Left lung (tissue), 14 donors: ENCODE measurements at places on chromosomes 4 and X. TPM values are rescaled to one million over a fixed set of nuclear protein-coding genes. Genes with fewer than 3 reads are reported as not detected.

DNA sequence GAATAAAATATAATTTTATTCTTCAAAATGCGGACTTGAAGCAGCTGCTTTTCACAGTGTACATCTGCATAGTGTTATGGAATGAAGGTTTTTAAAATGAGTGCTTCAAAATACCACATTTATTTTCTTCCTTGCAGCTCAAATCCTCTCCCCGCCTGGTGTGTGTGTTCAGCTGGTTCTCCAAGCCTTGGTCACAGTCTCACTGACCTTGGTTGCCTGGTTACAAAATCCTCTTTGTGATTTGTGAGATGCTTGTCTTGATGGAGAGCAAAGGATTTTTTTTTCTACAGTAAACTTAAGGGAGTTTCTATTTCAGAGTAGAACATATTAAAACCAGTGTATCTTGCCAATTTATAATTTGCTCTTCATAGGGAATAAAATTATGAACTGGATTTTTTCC, 139.2 kb downstream of the PCDH18 start:
- no peaks in the 10 kb centered on the region for H3K4me1 ChIP-seq
- DNase-seq: no peak
- H3K27ac ChIP-seq: no peak overlapping the region
- no peak overlapping the region for H3K4me3 ChIP-seq

DNA sequence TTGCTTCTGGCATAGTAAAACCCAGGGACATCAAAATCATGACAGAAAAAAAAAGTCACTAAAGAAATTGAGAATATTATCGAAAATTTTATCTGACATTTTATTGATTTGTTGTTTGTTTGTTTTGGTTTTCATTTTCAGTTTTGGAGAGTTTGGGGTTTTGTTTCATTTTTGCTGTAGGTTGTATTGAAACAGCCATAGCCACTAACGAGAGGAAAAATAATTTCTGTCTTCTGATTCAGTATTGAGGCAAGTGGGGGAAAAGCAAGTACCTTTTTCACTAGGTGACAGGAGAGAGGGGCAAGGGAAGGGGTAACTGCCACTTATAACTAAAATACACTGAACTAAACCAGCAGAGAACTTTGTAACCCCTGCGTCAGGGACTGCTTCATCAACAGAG, 392.8 kb upstream of the NDST3 start:
- H3K36me3 ChIP-seq: no peaks in the 10 kb centered on the region
- no peaks in the 10 kb centered on the region for H3K4me1 ChIP-seq
- no peak overlapping the region for H3K4me3 ChIP-seq
- H3K27me3 ChIP-seq: no peaks in the 10 kb centered on the region
- no peak overlapping the region for H3K27ac ChIP-seq
- DNase-seq: no peak

GRCh38 chr4:161097821-161098220, 1066.0 kb downstream of the FSTL5 start:
- no peak overlapping the region for H3K27ac ChIP-seq
- no peak for DNase-seq
- H3K4me1 ChIP-seq: no peaks in the 10 kb centered on the region
- no peaks in the 10 kb centered on the region for H3K36me3 ChIP-seq
- H3K4me3 ChIP-seq: no peak overlapping the region
- no peaks in the 10 kb centered on the region for H3K27me3 ChIP-seq

The PPARGC1A gene
- 9.2 TPM for total RNA-seq

The SMPX gene
- not detected for total RNA-seq

The MAGEA12 gene
- total RNA-seq: not detected

DNA sequence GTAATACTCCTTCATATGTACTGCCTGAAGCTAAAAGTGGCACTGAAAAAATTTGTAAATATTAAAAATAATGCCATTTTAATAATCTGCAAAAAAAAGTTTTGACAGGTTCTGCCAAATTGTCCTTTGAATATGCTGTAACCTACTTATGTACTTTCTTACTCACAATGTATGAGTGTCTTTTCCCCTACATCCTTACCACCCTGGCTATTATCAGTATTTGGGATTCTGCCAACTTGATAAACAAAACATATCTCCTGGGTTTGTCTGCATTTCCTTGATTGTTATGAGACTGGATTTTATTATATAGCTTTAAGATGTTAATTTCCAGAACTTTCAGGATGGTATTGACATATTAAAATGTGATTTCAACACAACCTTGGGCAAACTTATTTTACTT, 187.9 kb downstream of the CHM start:
- no peak for DNase-seq
- peaks cover 10% of the 10 kb centered on the region for H3K36me3 ChIP-seq
- no peaks in the 10 kb centered on the region for H3K4me1 ChIP-seq
- H3K4me3 ChIP-seq: no peak overlapping the region
- H3K27me3 ChIP-seq: no peaks in the 10 kb centered on the region

The MAGEA8 gene
- not detected for total RNA-seq

DNA sequence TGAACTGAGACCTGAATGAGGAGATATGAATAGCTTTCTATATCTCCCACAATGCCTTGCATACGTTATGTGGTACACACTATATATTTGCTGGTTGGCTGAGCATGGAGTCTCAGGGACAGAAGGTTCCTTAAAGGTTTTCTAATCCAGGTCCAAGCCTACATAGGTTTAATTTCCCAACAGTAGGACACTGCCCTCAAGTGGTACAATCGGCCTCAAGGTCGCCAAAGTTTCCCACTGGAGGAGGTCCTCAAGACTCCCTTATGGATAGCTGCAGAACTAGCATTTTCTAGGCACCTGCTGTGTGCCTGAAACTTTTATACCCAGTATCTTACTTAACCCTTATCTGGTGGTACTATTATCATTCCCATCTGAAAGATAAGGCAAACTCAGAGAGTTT, 21.0 kb upstream of the EFNB1 start:
- no peaks in the 10 kb centered on the region for H3K27me3 ChIP-seq
- H3K27ac ChIP-seq: no peak overlapping the region
- H3K4me1 ChIP-seq: no peaks in the 10 kb centered on the region
- no peak overlapping the region for H3K4me3 ChIP-seq
- no peaks in the 10 kb centered on the region for H3K36me3 ChIP-seq
- DNase-seq: no peak

- DNase-seq: no peak
- H3K4me3 ChIP-seq: no peak overlapping the region
- no peaks in the 10 kb centered on the region for H3K36me3 ChIP-seq
- no peaks in the 10 kb centered on the region for H3K4me1 ChIP-seq
- H3K27me3 ChIP-seq: no peaks in the 10 kb centered on the region
- H3K27ac ChIP-seq: no peak overlapping the region
Observed at GRCh38 chr4:109323348-109323747, 20.9 kb upstream of the COL25A1 start.

DNA sequence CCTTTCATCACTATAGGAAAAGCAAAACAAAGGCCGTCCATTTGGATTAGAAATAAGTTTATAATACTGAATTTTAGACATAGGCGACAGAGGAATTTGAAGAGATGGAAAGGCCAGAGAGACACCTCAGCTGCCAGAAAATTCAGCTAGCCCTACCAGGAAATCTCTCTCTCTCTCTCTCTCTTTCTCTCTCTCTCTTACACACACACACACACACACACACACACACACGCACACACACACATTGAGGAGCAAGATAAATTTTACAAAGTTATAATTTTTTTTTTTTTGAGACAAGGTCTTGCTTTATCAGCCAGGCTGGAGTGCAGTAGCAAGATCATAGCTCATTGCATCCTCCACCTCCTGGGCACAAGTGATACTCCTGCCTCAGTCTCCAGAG, 1.4 kb downstream of the XK start:
- no peak overlapping the region for H3K27ac ChIP-seq
- H3K36me3 ChIP-seq: no peaks in the 10 kb centered on the region
- no peak for DNase-seq
- no peak overlapping the region for H3K4me3 ChIP-seq
- H3K4me1 ChIP-seq: no peaks in the 10 kb centered on the region

- H3K4me3 ChIP-seq: no peak overlapping the region
- H3K36me3 ChIP-seq: no peaks in the 10 kb centered on the region
- no peak overlapping the region for H3K27ac ChIP-seq
Observed at GRCh38 chr4:25925486-25926201, 11.6 kb downstream of the SMIM20 start.

The SNX25 gene
- 122 TPM for total RNA-seq

GRCh38 chr4:126144543-126145237, 829.9 kb downstream of the FAT4 start:
- DNase-seq: no peak
- no peaks in the 10 kb centered on the region for H3K4me1 ChIP-seq
- H3K36me3 ChIP-seq: no peaks in the 10 kb centered on the region
- H3K27ac ChIP-seq: no peak overlapping the region
- no peaks in the 10 kb centered on the region for H3K27me3 ChIP-seq

GRCh38 chrX:100695991-100696390, 35.9 kb downstream of the SYTL4 start:
- H3K4me1 ChIP-seq: no peaks in the 10 kb centered on the region
- DNase-seq: no peak
- no peaks in the 10 kb centered on the region for H3K27me3 ChIP-seq
- H3K36me3 ChIP-seq: no peaks in the 10 kb centered on the region
- no peak overlapping the region for H3K4me3 ChIP-seq

- H3K27me3 ChIP-seq: no peaks in the 10 kb centered on the region
- no peak overlapping the region for H3K4me3 ChIP-seq
- no peaks in the 10 kb centered on the region for H3K4me1 ChIP-seq
- no peaks in the 10 kb centered on the region for H3K36me3 ChIP-seq
- no peak overlapping the region for H3K27ac ChIP-seq
Observed at GRCh38 chrX:136273986-136274385, 22.8 kb upstream of the MAP7D3 start.

DNA sequence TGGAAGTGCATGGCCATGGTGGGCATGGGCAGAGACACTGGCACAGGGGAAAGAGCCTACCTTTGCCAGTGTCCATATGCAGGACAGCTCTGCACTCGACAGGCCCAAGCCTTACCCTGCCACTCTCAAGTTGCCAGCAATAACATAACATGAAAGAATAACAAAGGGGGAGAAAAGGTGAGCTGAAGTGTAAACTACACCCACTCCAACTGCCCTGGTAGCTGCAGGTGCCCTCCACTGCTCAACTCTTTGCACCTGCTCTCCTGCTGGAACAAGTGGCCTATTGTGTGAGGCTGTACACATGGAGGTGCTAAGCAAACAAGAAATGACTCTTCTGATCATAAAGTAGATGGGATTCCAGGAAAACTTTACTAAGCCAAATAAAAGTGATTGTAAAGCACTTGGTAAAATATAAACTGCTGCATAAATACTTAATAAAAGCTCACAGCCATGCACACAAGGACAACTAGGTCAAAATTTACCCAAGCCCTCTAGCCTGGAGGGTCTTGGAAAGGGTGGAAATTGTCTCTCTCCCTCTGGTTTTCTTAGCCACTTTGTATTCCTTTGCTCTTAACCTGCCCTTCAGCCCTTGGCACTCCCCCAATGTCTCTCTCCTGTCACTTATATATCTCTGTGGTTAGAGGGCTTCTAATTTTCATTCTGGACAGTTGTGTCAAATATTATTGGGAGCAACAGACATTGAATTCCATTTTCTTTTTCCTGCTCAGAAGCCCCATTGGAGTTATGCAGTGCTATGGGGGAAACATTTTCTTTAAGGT, 261.2 kb upstream of the GPC4 start:
- H3K27me3 ChIP-seq: no peaks in the 10 kb centered on the region
- no peaks in the 10 kb centered on the region for H3K36me3 ChIP-seq
- H3K4me3 ChIP-seq: no peak overlapping the region
- DNase-seq: peak; percentile 51

- no peaks in the 10 kb centered on the region for H3K27me3 ChIP-seq
- H3K27ac ChIP-seq: no peak overlapping the region
- H3K4me1 ChIP-seq: peaks cover 94% of the 10 kb centered on the region
- H3K4me3 ChIP-seq: no peak overlapping the region
- no peak for DNase-seq
Observed at GRCh38 chr4:184444215-184444952, 30.0 kb downstream of the IRF2 start.

The CYP4V2 gene
- 27.8 TPM for total RNA-seq

DNA sequence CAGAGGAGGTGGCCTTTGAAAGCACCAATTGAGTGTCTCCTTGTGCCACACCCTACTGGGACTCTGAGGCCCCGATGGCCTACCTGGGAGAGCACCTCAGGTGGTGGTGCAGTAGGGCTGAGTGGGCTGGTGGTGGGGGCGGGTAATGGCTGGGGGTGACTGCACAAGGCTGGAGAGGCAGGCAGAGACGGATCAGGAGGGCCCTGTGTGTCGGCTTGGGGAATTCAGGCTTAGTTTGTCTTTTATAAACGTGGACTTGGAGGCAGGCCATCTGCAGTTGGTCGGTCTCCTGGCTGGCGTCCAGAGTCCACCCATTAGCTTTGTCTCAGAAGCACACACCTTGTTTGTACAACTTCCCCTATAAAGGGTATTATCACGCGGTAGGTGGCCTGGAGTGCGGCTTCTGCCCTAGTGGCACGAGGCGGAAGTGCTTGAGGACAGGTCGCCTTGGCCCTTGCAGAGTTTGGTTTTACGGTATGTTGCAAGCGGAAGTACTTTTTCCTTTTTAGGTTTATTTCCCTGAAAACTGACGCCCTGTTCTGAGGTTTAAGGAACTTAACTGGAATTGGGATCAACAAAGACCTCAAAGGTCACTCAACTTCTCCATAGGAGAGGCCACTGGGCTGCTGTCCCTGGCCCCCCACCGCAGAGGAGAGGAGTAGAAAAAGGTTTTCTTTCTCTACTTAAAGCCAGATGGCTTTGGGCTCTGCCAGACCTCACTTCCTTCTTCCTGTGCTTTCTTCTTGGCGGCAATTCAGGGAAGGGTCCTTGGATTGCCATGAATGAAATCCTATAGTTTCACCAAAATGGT, 8.0 kb downstream of the TBC1D14 start:
- H3K27me3 ChIP-seq: no peaks in the 10 kb centered on the region
- peak; percentile 93 for DNase-seq
- peak overlapping the region; percentile 94 for H3K27ac ChIP-seq
- peaks cover 14% of the 10 kb centered on the region for H3K4me1 ChIP-seq

- no peak overlapping the region for H3K27ac ChIP-seq
- no peak overlapping the region for H3K4me3 ChIP-seq
- H3K4me1 ChIP-seq: no peaks in the 10 kb centered on the region
- H3K36me3 ChIP-seq: no peaks in the 10 kb centered on the region
- DNase-seq: no peak
Observed at GRCh38 chr4:8087921-8088495, 70.6 kb downstream of the ABLIM2 start.

GRCh38 chrX:19563746-19564145, 48.4 kb upstream of the MAP3K15 start:
- no peak overlapping the region for H3K27ac ChIP-seq
- no peaks in the 10 kb centered on the region for H3K4me1 ChIP-seq
- H3K36me3 ChIP-seq: no peaks in the 10 kb centered on the region

DNA sequence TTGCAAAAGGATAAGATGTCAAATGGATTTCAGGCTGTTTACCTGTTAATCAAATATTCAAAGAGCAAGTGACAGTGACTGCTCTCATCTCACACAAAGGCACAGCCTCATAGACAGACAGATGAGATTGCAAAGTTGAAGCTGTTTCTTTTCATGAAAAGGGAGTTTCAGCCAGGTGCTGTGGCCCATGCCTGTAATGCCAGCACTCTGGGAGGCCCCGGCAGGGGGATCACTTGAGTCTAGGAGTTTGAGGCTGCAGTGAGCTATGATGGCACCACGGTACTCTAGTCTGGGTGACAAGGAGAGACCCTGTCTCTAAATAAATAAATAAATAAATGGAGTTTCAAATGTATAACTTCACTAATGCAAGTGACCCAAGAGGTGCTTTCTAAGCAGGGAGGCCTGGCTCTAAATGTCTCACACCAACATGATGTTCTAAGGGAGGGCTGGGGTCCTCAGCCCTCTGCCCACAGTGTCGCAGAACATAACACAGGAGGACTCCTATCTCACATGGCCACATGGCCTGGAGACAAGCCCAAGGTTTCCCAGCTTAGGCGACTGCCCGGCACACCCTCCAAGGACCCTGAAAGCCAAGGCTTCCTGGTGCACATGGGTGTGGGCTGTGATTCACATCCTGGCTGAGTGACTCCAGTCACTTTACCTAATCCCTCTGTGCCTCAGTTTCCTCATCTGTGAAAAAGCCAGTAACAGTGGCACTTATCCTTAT, 26.8 kb downstream of the PPP2R2C start:
- no peaks in the 10 kb centered on the region for H3K4me1 ChIP-seq
- H3K4me3 ChIP-seq: no peak overlapping the region
- no peak for DNase-seq
- no peaks in the 10 kb centered on the region for H3K36me3 ChIP-seq
